ENCODE measurements at places on chromosomes 2 and 18. TPM values are rescaled to one million over a fixed set of nuclear protein-coding genes. Genes with fewer than 3 reads are reported as not detected.

The TMEM37 gene
- total RNA-seq, result not detected

The PAX8 gene
- 0.64 TPM for total RNA-seq

DNA sequence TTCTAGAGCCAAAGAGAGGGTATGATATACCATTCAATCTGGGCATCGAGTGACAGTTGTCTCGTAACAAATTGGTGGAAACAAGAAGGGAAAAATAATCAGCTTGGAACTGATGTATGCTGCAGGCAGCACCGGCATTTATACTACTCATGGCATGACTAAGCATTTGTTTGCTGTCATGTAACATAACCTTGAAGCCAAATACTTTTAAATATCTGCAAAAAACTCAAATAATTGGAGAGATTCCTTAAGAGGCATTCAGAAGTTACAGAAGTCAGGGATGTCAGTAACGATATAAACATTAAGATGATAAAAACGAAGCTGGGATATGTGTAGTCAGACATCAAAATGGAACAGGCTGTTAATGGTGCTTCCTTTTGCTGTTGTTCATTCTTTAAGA, 157.3 kb upstream of the MMADHC start:
- DNase-seq, result no peak

DNA sequence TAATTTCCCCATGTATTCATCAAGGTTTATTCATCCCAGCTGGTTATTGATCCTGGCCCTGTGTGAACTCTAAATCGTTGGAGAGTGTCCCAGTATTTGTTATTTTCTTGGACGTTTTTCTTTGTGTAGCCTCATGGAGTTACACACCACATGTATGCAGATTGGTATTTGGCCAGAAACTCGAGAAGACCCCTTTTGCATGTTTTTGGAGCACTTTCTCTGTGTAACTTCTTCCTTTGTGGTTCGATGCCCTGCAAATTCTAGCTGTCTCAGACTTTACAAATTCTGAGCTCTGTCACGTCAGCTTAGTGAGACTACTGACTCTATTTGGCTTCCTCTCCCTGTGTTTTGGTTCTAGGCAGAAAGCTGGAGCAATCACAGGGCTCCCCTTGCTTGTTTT, 198.7 kb downstream of the MCFD2 start:
- no peak for DNase-seq

DNA sequence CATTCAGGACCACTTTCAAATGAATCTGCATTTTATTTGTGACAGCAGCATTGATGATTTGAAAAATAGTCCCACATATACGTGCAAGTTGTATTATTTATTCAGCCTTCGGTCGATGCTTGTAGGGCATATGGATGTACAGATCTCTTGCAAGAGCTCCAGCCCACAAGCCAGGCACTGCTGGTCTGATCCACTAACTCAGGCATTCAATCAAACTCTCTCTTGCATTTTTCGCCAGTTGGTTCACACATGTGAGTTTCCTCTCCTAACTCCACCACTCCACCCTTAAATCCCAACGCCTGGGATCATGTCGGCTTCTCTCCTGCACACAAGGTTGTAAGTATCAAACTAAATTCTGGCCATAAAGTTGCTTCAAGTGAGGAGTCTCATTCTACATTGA, 318.7 kb downstream of the CYP26B1 start:
- DNase-seq, result no peak

DNA sequence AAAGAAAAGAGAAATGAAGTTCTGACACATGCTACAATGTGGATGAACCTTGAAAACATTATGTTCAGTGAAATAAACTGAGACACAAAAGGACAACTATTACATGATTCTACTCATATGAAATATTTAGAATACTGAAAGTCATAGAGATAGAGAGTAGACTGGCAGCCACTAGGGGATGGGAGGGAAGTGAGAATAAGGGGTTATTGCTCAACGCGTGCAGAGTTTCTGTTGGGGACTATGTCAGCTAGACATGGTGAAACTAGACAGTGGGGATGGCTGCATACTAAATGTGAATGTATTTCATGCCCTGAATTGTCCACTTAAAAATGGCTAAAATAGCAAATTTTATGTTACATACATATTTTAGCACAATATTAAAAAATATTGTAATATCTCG, 108.7 kb upstream of the ATL2 start:
- no peak for DNase-seq

DNA sequence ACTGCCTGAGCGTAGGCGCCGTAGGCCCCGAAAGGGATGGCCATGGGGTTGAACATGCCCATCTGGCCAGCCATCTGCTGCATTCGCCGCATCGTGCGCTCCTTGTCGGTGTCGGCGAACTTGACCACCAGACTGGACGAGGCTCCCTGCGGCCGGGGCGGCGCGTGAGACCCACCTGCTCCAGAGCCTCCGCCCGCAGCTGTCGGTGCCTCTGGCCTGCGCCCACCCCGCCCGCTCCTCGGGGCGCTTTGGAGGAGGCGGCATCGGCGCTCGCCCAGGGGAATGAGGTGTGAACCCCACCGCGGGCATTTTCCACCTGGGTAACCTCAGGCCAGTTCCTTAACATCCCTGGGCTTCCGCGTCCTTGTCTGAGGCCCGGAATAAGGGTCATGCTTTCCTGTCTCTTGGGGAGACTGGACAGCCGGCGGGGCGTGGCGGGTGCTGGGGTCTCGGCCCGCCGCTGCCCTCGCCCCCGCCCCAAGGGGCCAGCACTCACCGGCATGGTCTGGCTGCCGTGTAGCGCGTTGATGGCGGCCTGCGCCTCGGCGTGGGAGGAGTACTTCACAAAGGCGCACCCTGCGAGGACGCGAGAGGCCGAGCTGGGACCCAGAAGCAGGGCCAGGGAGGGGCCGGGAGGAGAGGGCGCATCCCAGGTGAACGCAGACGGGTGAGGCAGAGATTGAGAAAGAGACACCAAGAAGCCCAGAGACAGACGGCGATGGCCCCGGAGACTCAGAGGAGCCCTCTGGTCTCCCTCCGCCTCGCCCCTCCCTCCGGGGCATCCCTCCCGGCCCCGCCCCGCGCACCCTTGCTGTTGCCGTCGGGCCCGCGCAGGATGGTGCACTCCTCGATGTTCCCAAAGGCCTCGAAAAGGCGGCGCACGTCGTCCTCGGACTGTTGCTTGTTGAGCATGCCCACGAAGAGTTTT, 291.0 kb downstream of the CELF4 start:
- DNase-seq, result no peak

GRCh38 chr2:57396355-57397098, 650.1 kb upstream of the VRK2 start:
- DNase-seq, result no peak

DNA sequence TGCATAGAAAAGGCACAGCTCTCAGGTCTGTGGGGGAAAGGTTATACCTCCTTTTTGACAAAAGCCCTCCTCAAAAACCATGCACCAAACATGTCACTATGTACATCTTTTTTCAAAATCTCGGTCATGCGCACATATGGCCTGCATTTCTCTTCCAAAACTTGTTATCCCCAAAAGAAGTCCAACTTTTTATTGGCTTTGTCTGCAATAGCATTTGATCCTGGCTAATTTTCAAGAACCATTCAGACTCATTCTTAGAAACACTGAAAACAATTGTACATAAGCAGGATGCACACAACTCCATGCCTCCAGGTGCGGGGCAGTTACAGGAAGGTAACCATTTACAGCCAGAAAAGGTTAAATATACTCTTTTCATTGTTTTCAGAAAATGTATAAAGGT, 21.9 kb downstream of the SERTAD2 start:
- no peak for DNase-seq

GRCh38 chr2:85503168-85503850, 35.7 kb upstream of the MAT2A start:
- DNase-seq, result no peak

DNA sequence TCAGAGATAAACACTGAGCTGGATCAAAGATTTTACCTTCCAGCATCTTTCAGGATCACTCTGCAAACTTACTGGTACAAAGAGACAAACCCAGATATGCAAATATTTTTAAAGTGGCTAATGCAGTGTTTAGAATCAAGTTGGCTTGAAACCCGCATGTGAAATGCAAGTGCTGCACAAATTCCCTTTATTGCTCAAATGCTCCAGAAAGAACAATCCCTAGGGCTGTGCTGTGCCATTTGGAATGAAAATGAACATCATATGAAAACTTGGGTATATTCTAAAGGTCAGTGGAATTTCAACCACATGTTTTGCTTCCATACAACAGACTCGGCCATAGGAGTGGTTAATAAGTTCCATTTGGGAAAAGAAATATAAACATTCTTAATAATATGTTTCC, 139.1 kb downstream of the VWC2L start:
- no peak for DNase-seq

DNA sequence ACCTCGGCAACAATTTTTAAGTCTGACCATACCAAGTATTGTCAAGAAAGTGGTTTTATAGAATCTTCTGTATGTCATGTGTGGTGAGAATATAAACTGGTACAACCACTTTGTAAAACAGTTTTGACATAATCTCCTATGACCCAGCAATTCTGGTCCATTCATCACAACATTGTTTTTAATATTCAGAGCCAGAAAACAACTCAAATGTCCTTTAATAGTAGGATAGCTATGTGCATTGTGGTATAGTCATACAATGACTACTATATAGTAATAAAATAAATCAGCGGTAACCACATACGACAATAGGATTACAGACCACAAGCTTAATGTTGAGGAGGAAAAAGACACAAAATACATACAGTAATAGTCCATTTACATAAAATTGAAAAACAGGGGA, 175.2 kb upstream of the SPATS2L start:
- DNase-seq, result no peak

DNA sequence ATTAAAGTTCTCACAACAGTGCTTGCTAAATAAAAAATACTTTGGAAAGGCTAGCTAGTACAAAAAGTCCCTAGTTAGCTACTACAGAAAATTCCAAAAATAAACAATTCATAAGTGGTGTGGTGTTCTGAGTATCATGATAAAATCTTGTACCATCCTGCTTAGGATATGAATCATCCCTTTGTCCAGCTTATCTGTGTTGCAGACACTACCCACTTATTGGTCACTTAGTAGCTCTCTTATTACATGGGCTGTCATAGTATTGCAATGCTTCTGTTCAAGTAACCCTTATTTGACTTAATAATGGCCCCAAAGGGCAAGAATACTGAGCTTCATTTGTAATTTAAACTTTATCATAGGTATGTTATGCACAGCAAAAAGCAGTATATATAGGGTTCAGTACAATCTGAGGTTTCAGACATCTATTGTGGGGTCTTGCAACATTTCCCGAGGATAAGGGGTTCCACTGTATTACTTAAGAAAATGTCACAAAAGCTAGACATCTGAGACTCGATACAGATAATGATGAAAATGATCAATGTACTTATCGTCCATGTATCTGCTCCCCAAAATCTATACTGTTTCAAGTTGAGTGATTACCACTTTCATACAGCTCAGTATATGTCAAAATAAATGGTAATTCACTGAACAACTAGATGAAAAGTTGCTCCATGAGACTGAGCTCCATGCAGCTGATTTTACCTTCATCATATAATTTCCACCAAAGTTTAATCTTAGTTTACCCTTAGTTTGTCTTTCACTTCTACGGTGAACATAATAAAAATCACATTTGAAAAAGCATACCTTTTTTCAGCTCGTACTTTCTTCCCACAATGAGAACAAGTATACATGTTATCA, 93.8 kb downstream of the C2orf74 start:
- DNase-seq, result no peak

GRCh38 chr18:12543697-12544096, 114.2 kb downstream of the SPIRE1 start:
- no peak for DNase-seq

DNA sequence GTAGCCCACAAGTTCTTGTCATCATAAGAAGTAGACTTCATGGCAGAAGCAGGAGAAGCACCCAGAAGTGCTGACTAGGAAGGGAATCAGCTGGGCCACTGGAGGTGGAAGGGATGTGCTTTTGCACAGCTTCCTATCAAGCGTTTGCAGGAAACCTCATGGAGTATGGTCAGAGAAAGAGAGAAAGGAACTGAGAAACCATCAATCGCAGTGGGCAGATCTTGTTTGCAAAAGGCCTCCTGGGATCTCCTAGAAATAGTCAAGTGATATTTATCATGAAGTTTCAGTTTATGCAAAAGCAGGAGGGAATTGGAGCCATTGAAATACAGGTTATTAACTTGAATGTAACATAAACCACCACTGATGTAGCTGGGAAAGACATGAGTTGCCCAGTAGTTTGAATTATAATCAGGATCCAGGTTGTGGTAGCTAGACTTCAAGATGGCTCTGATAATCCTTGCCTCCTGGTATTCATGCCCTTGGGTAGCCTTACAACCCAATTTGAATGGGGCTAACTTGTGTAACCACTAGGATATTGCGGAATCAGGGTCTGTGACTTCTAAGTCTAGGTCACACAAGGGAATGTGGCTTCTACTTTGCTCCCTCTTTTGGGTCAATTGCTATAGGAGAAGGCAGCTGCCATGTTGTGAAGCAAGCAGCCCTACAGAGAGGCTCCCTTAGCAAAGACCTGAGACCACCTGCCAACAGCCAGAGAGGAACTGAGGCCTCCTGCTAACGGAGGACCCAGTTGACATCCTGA, 69.8 kb upstream of the TCF4 start:
- no peak for DNase-seq
